ENCODE measurements at places on chromosomes 12 and 14.

DNA sequence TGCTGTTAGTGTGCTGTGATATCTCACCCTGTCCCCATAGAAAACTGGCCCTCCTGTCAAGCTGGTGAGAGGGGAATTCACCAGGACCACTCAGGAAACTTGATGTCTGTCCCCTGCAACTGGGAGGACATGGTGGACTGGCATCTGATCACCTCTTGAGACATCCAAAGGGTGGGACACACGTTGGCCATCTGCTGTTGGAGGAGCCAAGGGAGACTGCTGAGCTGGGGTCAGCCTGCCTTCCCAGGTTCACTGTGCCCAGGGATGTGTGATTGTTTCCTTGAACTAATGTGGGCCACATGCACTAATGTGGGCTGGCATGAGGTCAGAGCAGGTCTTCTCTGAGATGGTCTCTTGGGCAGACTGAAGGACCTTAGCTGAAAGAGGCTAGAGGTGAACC lies 16.7 kb upstream of the TMEM229B start:
- DNase-seq: no peak

GRCh38 chr12:81626406-81626805 lies 132.7 kb downstream of the PPFIA2 start:
- DNase-seq: no peak

DNA sequence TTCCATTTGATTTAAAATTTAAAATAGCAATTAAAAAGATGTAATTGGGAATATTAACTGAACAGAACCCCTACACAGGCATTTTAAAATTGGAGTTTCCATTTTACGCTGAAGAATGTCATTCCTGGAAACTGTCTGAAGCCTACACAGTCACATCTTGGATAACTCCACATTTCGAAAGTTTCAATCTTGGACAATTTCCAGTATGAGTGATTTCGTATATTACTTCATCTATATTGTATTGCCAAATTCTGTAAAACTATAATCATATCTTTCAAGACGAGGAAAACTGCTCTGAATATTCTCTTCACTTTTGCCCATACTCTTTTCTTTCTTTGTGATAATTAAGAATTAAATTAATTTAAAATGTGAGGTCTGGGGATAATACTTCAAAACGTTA lies 194.2 kb upstream of the ABCD2 start:
- DNase-seq: no peak

GRCh38 chr12:88634008-88634407 lies 53.7 kb upstream of the KITLG start:
- no peak for DNase-seq

DNA sequence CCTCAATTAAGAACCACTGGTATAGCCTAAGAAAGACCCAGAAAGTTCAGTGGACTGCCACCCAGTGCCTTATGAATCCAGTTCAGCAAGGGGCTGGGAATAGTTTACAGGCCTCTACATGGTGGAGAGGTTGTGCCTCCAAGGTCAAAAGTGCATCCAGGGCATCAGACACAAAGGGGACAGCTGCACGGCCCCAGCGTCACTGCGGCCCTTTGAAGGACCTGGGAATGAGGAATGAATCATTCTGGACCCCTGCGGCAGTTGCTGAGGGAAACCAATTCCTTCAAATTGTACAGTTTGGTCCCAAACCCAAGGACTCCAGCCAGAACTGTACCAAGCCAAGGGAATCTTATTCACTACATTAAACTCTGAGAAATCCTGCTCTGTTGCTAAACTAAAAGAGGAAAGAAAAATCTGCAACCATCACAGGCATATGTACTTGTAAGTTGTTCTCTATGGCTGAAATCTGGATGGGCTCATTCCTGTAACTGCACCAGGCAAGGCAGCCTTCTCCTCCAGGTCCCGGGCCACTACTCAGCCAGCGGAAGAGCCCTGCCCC lies 10.9 kb upstream of the NGB start:
- DNase-seq: no peak

DNA sequence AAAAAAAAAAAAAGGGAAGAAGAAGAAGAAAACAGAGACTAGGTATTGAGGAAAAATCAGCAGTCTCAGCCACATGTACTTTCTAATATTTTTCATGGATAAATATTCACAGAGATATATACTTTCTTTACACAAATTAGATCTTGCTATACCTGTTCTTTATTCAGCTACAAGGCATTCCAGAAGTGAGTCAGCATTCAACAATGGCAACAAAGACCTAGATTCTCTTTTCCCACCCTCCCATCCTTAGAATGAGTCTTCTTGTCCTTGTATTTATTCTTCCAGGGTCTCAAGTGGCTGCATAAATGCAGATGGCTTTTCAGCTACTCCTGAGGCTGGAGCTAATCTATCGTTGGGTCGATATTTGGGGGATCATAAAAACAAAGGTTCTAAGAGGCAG lies 93.0 kb downstream of the NT5DC3 start:
- no peak for DNase-seq

GRCh38 chr12:110811972-110812371 lies 34.8 kb upstream of the CCDC63 start:
- no peak for DNase-seq

DNA sequence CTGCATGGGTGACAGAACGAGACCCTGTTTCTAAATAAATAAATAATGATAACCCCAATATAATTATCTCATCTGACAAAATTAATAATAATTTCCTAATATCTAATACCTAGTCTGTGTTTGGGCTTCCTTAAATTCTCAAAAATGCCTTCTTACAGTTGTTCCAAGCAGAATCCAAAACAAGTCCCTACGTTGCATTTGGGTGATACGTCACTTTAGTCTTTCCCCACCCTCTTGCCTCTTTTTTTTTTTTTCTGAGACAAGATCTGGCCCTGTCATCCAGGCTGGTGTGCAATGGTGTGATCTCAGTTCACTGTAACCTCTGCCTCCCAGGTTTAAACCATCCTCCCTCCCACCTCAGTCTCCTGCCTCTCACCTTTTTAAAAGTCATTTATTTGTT lies 26.7 kb downstream of the VEZT start:
- DNase-seq: no peak

- no peak for DNase-seq
Measured at GRCh38 chr14:89779707-89780106, 174.8 kb downstream of the EFCAB11 start.

- DNase-seq: peak; percentile 67
Measured at GRCh38 chr12:1630133-1630826, 1.2 kb downstream of the WNT5B start.

- DNase-seq: no peak
Measured at GRCh38 chr12:56948881-56949280, 8.5 kb downstream of the RDH16 start.

DNA sequence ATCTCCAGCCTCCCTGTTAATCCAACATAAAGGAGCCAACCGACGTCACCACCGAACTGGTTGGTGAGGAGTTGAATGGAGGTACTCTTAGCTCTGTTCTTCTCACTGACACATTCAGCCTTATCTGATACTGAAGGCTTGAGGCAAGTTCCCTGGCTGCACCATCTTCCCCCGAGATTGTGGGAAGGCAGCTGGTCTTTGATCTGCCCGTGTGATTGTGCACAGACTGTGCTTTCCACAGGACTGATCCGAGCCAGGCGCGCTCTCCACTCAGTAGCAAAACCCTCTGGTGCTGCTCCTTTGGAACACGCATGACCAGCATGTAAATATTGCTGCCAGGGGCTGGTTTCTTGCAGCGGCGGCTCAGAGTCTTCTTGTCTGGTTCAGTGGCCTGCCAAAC lies 30.1 kb upstream of the DLK1 start:
- DNase-seq: no peak

- DNase-seq: no peak
Measured at GRCh38 chr12:64545081-64545382, 65.3 kb upstream of the RASSF3 start.

GRCh38 chr14:103316721-103317121 lies 17.3 kb upstream of the EIF5 start:
- no peak for DNase-seq
